ENCODE measurements at places on chromosomes 2 and 18.
A peak's percentile ranks its signal among the peaks of the same experiment; 100 is the strongest.

DNA sequence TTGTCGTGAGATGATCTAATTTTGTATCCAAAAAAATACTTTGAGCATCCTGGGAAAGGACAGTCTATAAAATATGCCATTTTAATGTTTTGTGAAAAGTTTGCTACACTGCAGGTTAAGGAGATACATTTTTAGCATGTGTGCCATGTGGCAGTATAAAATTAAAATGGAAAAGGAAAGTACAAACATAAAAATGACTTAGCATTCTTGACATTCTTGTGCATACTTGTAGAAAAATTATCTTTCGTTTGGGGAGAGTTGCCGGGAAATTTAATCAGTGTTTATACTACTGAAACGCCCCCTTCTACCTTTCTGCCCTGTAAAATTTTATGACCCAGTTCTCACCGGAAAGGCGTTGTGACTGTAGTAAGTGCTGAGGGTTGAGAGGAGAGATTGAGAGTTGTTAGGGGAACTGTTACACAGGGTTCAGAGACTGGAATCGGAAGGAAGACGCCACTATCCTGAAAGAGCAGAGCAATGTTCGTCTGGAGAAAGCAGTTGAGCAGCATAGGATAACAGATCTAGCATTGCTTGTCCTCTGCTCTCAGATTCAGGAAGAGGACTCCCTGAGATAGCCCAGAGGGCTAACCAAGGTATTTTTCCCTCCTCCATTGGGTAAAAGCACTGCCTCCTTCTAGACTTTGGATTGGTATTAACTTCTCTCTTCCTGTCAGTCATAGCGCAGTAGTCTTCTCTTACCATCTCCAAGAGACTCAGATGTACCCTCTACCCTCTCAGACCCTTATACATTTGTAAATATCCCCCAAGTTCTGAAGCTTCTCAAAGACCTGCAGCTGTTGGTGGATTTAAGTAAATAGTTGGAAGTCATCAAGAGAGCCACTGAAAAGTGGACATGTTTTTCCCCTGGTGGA lies 2.7 kb downstream of the CDH20 start:
- no peak for DNase-seq

DNA sequence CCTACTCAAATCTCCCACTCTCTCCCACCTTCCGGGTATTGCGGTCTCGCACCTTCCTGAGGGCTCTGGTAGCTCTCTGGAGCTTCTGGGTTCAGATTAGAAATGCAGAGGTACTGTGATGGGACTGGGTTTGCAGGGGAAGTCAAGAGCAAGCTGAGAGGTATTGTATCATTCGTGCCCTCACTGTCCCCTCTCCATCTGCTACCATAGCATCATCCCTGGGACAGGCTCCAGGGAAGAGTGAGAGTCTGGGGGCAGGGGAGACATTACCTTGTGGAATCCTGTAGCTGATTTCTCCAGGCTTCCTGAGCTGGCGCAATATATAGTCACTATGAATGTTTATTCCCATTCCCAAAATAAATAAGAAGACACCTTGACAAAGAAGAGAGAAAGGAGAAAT lies 49.6 kb downstream of the SRD5A2 start:
- DNase-seq = no peak

DNA sequence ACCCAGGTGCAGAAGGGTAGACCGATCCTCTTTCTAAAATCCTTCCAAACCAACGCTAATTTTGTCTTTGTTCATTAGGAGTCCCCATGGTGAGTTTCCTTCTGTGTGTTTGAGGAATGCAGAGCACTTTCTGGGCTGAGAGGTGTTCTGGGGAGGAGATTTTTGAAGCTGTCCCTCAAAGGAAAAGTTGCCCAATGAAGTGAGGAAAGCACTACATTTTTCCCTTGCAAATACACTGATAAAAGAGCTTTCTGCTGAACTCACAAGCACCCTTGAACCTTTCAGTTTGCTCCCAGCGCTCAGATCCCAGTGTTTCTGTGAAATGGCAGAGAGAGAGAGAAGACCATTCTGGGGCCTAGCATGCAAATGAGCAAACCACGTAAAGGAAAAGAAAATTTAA lies 299.6 kb upstream of the FANCL start:
- DNase-seq = no peak

GRCh38 chr2:31079665-31080064 lies 58.6 kb downstream of the GALNT14 start:
- DNase-seq = no peak

DNA sequence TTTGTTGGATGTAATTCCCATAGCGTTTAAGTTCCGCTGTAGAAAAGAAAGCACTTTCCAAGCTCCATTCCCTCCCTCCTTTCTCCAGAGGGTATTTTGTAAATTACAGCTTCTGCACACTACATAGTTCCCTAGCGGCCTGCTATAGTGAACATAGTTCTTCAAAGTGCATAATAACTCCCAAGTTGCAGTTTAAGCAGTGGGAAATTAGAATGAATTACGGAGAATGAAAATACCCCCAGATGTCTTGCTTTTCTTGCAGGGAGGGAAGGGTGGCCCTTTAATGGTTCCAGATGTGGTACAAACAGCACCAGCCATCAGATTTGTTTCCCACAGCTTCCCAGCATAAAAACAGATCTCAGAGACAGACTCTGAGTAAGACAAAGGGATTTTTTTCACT lies 893.9 kb downstream of the SUCLG1 start:
- no peak for DNase-seq

DNA sequence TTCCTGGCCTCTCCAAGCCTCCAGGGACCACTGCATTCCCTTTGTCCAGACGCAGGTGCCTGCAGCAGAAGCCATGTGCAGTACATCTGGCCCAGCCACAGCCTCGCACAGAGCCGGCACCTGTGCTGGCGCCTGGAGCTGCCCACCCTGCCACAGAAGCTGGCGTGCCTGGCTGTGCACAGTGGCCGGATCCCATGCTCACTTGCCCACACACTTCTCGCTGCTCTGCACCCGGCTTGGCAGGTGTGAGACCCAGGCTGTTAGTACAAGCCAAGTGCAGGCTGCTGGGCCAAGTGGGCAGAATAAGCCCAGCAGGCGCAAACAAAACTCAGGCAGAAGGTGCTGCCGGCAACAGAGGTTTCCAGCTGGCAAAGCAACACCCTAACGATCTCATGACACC lies 124.5 kb upstream of the CCDC150 start:
- DNase-seq = no peak

DNA sequence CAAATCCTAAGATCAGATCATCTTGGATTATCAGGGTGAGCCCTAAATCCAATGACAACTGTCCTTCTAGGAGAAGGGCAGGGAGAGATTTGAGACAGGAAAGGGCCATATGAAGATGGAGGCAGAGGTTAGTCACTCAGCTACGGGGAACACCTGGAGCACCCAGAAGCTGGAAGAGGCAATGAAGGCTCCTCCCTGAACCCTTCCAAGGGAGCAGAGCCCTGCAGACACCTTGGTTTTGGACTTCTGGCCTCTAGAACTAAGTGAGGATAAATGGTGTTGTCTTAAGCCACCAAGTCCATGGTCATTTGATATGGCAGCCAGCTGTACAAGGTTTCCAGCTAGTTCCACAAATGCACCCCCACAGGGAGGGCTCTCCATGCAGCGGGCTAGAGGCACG lies 6.9 kb upstream of the PTPN2 start:
- DNase-seq = no peak

DNA sequence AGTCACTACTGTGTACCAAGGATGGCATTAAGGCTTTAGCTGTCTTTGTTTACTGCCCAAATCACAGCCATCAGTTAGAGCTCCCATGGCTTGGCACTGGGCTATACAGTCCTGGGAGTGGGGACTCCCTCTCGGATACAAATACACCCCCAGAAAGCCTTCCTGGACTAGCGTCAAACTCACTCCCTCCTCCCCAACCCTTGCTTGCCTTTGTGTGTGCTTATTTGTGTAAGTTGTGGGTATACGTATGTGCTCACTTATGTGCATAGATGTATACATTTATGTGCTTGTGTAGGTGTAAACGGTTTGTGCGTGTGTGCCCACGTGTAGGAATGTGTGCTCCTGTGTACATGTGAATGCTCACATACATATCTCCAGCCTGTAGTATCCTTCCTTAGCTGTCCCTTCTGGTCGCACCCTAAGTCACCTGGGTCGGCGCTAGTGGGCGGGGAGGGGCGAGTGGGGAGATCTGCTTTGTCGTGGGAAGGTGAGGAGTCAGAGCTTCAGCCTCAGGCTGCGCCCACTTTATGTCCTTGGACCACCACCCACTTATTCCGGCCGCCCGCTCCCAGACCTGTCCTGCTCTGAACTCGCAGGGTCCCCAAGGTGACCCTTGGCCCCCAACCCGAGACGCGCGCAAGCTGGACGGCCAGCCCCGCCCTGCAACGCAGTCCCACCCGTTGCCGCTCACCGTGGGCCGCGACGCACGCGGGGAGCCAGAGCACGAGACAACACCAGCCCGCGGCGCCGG lies 461 bp downstream of the PRADC1 start:
- no peak for DNase-seq

- DNase-seq = no peak
Measured at GRCh38 chr2:11056614-11057013, 98.7 kb upstream of the SLC66A3 start.

- DNase-seq = no peak
Measured at GRCh38 chr2:177983183-177983788, 89.3 kb downstream of the PDE11A start.

GRCh38 chr2:100113990-100114433 lies 28.4 kb downstream of the AFF3 start:
- DNase-seq = no peak

DNA sequence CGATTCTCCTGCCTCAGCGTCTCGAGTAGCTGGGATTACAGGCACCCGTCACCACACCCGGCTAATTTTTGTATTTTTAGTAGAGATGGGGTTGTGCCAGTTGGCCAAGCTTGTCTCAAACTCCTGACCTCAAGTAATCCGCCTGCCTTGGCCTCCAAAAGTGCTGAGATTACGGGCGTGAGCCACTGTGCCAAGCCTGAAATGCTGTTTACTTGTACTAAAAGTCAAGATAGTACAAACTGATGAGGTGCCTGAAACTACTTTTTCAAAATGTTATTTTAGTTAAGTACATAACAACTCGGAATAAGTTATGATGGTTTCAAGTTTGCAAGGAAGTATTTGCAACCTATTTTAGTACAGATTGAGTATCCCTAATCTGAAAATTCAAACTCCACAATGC lies 85.7 kb downstream of the CEP192 start:
- DNase-seq = no peak

DNA sequence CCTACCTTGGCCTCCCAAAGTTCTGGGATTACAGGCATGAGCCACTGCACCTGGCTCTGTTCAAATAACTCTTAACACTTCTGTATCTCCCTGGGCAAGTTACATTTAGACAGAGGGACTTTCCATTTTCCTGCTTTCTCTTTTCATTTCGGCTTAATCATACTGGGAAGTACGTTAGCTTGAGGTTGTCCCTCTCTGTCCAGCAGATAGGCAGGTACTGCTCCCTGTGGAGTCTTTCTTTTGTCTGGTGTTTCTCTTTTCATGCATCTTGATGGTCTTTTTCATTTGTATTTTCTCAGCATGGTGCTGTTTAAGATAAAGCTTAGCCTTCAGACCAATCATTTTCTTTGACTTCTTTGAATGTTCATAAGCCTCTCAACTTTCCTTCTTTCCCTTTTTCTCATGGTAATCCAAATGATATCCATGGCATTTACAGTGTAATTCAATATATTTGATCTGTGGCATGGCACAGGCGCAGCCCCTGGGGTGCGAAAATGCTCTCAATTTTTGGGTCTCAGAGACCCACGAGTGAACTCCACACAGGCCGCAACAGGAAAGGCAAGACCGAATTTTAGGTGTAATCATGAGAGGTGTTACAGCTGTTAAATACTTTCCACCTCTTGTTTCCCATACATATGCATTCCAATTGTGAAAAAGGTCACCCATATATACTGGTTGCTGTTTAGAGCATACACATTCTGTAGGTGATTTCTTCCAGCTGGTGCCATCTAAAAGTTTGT lies 99.9 kb upstream of the MYO3B start:
- DNase-seq = no peak

GRCh38 chr2:73176881-73177644 lies 25.3 kb upstream of the NOTO start:
- peak; percentile 88 for DNase-seq

DNA sequence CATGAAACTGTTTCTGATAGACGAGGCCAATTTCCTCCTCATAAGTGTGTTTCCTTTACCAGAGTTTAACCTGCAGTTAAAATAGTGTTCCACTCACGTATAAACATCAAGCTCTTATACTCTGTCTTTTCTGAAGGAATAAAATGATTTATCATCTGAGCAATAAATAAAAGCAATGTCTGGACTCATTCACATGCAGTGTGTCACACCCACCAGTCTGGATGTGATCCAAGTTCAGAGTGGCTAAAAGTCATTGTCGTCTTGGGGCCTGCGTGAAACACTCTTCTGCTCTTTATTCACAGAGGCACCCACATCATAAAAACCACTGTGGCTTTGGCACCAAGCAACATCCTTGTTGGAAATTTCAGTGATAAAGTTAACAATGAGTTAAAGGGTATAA lies 19.5 kb upstream of the SLC9A4 start:
- no peak for DNase-seq

DNA sequence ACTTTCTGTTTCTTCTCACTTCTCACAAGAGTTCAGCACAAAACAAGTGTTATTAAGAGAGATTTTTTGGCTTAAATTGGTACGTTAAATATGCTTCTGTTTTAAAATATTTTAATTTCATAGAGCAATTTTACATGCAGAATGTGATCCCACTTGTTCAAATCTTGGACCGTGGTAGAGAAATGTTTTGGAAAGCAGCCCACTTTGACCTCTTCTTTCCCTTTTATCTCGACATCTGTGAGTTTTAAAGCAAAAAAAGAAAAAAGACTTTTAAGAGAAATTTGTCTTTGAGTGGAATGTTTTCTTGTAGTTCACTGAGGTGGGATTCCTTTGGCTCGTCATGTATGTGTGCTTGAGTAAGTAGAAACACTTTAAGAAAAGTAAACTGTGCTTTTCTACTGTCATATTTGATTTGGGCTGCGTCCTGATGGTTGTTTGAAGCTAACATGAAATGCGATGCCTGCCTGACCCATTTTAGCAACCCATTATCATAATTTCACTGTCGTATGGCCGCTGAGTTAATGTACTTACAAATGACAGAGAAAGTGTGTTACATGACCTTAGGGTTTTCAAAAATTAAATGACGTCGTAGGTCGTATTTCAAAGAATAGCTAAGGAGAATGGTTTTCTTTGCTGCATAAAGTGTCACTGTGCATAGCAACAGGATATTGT lies 54.5 kb downstream of the TSHZ1 start:
- no peak for DNase-seq

Measured in stimulated activated CD8-positive, alpha-beta memory T cell treated with anti-CD3 and anti-CD28 coated beads, Interleukin-15, amount 100 ng/mL, for 24 hours (primary cell).